Fibroblast of skin of scalp (primary cell): ENCODE measurements at places on chromosomes 3 and 15.
A peak's percentile ranks its signal among the peaks of the same experiment; 100 is the strongest.

DNA sequence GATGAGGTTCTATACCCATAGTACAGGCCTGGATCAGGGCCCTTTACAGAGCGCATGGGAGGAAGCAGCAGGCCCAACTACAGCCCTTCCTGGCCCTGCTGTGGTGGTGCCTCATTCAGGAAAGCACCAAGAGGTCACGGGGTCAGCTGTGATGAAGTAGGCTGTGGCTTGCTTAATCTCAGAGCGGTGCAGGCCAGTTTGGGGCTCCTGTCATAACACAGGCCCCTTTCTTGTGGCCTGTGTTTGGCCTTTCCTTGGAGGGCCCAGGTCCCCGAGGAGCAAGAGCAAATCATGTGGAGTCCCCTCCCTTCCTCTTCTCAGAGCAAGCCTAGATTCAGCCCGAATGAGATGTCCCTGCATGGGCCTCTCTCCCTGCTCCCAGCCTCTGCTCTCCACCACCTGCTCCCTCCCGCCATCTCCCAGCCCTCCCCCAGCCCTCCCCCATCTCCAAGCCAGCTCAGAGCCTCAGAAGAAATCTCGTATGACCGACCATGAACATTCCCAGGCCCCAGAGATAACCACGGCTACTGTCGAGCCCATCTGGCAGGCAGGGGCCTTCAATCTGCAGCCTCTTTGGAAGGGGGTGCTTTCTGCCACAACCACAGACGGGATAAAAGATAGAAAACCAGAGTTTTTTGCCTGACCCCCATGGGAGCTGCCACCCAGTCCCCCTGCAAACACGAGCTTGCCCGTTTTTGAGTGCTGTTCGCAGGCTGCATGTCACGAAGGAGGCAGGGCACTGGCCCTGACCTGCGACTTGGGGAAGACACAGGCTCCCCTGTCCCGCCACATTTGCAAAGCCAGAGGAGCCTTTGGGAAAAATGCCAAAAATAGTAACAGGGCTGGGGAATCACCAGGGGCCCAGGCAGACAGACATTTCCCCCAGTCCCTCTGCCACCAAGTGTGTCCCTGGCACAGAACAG is 32.3 kb upstream of the DUSP7 start:
- DNase-seq = peak; percentile 20

- no peak for DNase-seq
Observed at GRCh38 chr3:30353711-30354467, 252.5 kb upstream of the TGFBR2 start.

DNA sequence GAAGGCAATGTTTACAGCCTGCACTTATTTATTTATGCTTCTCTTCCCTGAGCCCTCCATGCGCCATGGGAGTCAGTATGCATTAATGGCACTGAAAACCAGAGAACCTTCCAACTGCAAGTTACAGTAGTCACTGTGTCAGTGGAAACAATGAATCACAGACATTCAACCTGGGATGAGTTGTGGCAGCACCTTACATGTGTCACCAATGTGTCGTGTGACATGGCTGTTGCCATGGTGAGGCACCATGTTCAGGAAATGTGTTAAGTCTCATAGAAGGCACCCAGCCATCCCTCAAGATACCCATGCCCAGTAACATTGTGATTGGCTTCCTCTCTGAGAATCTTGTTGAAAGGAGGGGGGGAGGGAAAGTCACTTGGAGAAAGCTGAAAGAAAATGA is 105.0 kb downstream of the FOXP1 start:
- peak; percentile 40 for DNase-seq

DNA sequence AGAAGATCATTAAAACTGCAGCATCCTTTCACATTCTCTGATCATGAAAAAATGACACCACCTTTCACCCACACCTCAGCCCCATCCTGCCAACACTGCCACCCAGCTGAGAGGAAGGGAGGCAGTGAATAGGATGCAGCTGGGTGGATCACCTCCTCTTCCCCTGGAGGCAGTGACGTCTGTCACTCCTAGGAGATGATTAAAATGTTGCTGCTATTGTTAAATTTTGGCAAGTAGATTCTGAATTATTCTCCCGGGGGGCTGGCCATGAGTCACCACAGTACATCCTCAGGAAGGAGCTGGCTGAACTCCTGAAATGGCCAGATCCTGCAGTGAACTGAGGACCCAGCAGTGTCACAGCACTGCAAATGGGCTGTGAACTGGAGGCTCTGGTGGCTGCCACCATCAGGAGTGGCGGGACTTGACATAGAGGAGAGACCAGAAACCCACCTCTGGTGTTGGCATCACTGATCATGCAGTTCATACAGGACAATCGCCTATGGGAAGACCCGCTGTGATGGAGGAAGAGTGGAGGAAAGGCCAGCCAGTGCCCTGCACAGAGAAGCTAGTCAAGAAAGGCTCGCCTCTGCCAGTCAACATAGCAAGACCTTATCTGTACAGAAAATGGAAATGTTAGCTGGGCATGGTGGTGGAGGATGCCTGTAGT is 199.1 kb downstream of the FAM43A start:
- DNase-seq = peak; percentile 20

DNA sequence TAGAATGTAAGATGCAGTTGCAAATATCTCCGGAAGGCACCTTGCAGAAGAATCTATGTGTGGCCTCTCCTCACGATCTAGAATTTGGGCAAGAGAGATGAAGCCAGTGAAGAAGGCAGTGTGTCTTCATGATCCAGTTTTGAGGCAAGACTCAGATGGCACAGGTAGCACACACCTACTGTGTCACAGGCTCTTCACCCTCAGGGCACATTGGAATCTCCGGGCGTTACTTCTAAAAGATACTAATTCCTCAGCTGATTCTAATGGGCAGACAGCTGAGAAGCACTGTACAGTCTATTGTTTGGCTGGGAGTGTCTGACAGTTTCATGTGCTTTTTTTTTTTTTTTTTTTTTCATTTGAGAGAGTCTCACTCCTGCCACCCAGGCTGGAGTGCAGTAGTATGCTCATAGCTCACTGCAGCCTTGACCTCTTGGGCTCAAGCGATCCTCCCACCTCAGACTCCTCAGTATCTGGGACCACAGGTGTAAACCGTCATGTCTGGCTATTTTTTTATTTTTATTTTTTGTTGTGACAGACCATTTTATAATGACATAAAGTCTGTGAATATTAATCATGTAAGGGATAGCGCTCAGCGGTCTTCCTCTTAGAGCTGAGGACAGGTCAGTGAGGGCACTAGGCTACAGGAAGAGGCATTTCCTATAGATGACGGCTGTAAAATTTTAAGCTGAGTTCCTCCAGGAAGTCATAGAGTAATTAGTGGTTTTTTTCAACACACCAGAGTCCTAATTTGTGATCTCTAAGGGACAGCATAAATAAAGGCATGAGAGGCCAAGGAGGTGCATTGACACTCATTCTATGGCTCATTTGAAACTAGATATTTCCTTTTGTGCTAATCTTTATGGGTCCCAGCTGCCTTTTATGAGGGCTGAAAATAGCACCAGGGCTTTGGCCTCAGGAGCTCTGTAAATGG is 4.0 kb downstream of the C3orf52 start:
- no peak for DNase-seq

DNA sequence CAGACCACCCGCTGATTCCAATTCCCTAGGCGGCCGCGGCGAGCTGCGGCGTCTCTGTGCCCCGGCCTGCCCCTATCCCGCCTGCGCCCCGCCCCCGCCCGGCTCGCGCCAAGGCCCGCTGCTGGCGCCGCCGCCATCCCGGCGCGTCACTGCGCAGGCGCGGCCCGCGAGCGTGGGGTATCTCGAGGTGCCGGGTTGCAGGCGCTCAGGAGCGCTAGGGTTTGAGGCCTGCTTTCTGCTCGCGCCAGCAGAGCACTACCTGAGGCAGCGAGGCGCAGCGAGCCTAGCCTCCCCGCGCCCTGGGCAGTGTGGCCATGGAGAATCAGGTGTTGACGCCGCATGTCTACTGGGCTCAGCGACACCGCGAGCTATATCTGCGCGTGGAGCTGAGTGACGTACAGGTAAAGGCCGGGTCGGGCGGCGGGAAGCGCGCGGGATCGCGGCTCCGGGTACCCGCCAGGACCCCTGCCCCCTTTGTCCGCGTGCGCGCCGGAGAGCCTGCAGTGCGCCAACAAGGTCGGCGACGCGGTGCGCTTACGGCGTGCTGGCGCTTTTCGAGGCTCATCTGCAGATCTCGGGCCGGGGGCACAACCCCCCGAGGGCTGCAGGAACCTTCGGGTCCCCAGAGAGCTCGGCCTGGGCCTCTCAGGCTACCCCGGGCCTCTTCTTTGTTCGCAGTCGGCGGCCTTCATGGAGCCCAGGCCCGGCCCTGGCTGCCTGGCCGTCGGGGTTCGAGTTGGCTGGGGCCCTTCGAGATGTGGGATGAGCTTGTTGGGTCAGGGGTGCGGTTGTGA is at the start of gene HACD3:
TSS of gene HACD3 (plus strand) at position 146 of the 794 bp plus-strand sequence. CDS start at position 315, 169 bp downstream.
- peak; percentile 84 for DNase-seq

DNA sequence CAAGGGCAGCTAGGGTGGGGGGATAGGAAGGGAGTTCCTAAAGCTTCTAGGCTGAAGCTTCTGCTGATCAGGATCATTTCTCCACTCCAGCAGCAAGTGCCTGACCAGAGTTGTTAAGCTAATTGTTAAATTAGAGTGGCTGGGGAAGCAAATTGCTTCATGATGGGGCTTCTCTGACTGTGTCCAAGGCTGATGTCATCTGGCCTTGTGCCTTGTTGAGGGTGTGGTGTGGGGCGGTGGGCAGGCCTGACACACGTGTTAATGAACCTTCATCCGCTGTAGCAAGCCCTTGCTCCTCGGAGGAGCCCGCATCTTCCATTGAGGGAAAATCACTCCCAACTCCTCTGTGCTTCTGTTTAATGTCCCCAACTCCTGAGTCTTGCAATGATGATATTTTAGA is 84.3 kb upstream of the ROPN1 start:
- DNase-seq = no peak

DNA sequence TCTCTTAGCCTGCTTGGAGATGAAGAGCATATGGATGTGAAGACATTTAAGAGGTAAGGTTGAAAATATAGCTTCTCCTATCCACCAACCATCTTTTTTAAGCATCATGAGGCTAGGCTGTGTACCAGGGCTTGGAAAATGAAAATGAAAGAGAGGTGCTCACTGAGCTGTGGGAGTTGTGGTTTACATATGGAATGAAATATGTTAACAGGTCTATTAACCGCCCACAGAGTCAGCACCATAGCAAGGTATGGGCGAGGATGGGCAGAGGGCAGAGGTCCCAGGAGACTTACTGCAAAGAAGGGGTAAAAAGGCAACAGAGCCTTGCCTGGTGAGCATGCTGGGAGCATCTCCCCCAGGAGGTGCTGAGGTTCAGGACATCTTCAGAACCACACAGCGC is 273.1 kb downstream of the GABRG3 start:
- no peak for DNase-seq

DNA sequence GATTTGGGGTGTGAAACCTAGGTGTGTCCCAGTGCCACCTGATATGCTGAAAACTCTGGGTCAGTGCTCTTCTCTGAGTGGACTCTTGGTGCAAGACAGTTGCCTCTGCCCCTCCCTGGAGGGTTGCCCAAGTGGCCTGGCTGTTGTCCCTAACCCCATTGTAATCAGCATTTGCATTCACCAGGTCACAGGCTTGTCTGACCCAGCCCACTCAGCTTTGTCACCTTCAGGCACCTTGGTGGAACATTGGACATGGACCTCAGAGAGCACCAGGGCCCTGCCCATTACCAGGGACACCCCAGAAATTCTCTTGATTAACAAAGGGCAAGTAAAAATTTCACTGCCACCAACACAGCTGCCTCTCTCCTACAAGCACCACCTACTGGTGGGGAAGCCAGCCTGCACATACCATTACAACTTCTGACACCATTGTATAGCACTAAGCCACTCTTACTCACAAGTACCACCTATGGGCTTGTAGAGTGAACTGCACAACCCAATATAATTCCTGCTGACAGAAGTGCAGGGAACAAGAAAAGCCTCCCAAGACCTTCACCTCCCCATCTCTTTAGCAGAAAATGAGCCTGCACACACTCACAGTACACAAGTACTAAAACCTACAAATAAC is 324.6 kb downstream of the EPHA6 start:
- no peak for DNase-seq

GRCh38 chr3:17982211-17982880 is 239.9 kb upstream of the TBC1D5 start:
- no peak for DNase-seq

DNA sequence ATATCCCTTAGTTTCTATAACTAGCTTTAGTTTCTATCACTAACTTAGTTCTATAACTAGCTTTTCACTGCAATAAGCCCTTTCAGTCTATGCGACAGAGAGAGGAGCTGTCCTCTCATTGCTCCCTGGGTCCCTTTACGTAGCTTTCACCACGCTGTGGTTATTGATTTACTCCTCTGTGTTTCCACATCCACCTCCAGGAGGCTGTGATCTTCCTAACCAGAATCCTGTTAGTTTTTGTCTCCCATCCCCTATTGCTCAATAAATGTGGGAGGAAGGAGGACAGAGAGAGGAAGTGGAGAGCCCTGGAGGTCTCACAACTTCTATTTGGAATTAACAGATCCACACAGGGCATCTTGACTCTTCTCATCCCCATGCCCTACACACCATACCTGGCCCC is 1036.1 kb downstream of the MCTP2 start:
- no peak for DNase-seq

DNA sequence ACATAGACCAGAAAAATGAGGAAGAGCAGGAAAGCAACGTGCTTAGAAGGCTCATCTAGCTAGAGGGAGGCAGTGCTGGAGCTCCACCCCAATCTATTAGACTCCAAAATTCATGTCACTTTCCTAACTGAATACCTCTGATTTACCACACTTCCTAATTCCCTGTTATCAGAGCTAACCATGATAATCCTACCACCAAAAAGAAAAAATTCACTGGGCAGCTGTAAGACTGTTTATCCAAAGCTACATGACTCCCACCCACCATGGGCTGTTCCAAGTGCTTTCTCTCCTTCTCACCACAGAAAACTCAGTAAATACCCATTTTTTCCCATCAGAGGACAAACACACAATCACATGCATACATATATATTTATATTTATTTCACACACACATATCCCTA is 479.5 kb upstream of the WNT5A start:
- DNase-seq = no peak

DNA sequence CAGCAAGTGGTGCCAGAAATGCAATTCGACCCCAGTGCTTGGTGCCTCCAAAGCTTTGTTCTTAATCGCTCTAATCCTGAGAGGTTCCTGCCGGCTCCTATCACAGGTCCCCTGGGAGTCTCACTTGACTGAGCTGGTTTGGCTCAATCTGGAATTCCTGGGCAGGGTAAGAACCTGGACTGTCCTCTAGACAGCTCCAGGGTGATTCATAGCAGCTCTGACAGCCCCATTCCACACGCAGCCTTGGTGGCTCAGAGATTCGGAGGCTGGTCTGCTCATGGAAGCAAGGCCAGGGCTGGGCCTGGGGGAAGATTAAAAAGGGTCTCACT is 37.9 kb downstream of the MYO5C start:
- DNase-seq = peak; percentile 84

DNA sequence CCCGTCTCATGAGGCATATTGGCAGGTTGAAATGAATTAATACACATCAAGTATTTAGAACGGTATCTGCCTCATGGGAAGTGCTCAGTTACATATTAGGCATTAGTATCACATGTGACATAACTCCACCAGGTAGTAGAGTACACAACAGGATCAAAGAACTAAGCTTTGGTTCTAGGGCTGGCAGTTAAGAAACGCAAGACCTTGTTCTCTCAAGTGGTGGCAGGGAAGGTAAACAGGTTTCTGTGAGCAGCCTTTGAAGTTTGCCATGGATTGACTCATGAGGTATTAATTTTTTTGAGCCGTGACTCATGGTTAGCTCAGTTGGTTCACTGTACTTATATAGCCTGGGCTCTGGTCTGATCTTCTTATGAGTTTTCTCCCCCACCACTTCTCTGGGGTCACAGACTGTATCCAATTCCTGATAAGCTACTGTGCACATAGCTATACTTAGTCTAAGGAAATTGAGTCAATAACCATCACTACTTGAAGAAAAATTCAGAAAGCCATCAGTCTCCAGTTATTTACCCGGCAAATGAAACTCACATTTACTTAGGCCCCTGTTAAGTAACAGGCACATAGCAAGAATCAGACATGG is 155.6 kb upstream of the STT3B start:
- peak; percentile 53 for DNase-seq
